ENCODE measurements at places on chromosomes 1 and 21. TPM values are rescaled to one million over a fixed set of nuclear protein-coding genes. Genes with fewer than 3 reads are reported as not detected.

UTP11 gene
- total RNA-seq: 38.2 TPM

CXADR gene
- total RNA-seq: 12.1 TPM

RNU1-2 gene
- not detected for total RNA-seq

APOBEC4 gene
- not detected for total RNA-seq

C21orf91 gene
- 1.4 TPM for total RNA-seq

CLIC4 gene
- 45.4 TPM for total RNA-seq

DNAJC28 gene
- total RNA-seq: 0.36 TPM

RGSL1 gene
- not detected for total RNA-seq

C2CD2 gene
- 8.2 TPM for total RNA-seq

SIM2 gene
- total RNA-seq: 9.2 TPM

CELA3B gene
- total RNA-seq: not detected

CYP4Z1 gene
- total RNA-seq: not detected

KLHDC8A gene
- 0.47 TPM for total RNA-seq

OTUD7B gene
- total RNA-seq: 12.8 TPM

SPAG17 gene
- total RNA-seq: not detected

ALPL gene
- 0.14 TPM for total RNA-seq

MIXL1 gene
- not detected for total RNA-seq

PTPRF gene
- total RNA-seq: 83.1 TPM

CCDC190 gene
- not detected for total RNA-seq

PTGFR gene
- total RNA-seq: not detected

IQGAP3 gene
- 20.8 TPM for total RNA-seq

MYOG gene
- not detected for total RNA-seq

HENMT1 gene
- 4.0 TPM for total RNA-seq

Data from A549 treated with ZK216348 at 1 μM for 4 hours (cell line).